ENCODE measurements at places on chromosomes 6 and 20.
A peak's percentile ranks its signal among the peaks of the same experiment; 100 is the strongest.

DNA sequence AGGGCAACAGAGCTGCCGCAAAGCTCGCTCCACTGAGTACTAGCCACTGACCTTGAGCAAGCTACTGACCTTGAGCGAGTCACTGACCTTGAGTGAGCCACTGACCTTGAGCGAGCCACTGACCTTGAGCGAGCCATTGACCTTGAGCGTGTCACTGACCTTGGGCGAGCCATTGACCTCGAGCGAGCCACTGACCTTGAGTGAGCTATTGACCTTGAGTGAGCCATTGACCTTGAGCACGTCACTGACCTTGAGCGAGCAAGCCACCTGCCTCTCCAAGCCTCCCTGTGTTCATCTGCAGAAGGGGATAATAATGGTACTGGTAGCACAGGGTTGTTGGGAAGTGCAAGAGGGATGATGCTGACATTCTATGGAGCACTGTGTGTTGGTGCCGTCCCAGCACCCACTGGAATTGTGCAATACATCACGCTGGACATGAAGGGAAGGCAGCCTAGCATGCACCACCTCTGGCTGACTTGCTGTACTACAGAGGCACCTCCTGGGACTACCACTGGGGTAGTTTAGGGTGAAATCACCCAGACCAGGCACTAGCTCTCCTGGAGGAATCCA, 60.2 kb downstream of the CTCFL start:
- DNase-seq, result no peak

GRCh38 chr6:107116328-107116892, 1.1 kb upstream of the BEND3 start:
- peak; percentile 70 for DNase-seq

GRCh38 chr6:5246141-5247097, 14.3 kb downstream of the LYRM4 start:
- DNase-seq, result no peak

GRCh38 chr20:58741384-58741783, 48.8 kb downstream of the NPEPL1 start:
- DNase-seq, result peak; percentile 43

- DNase-seq, result no peak
These were observed 11.7 kb upstream of the HLA-DQB2 start for GRCh38 chr6:32775071-32775470.

DNA sequence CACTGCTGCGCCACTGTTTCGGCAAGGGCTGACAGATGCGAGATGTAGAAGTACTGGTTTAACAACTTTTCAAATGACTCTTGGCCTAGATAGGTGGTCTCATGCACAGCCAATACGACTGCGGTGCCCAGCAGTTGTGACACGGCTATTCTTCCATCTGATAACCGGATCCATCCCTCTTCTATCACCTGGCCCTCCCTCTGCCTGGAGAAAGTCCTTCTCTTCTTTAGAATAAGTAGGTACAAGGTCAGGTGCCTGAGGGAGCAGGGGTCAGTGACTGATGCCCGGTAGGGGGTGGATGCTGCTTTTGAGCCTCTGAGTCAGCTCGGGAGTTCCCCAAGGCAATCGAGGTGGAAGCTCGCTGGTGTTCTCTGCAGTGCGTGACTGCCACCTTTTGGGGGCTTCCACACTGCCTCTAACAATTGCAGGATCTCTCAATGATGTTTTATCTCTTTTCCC, 166.8 kb upstream of the GRIK2 start:
- no peak for DNase-seq

- DNase-seq, result no peak
These were observed 18.9 kb downstream of the OR2W1 start for GRCh38 chr6:29025927-29026585.

- no peak for DNase-seq
These were observed 194.3 kb upstream of the MARCKS start for GRCh38 chr6:113662688-113663333.

DNA sequence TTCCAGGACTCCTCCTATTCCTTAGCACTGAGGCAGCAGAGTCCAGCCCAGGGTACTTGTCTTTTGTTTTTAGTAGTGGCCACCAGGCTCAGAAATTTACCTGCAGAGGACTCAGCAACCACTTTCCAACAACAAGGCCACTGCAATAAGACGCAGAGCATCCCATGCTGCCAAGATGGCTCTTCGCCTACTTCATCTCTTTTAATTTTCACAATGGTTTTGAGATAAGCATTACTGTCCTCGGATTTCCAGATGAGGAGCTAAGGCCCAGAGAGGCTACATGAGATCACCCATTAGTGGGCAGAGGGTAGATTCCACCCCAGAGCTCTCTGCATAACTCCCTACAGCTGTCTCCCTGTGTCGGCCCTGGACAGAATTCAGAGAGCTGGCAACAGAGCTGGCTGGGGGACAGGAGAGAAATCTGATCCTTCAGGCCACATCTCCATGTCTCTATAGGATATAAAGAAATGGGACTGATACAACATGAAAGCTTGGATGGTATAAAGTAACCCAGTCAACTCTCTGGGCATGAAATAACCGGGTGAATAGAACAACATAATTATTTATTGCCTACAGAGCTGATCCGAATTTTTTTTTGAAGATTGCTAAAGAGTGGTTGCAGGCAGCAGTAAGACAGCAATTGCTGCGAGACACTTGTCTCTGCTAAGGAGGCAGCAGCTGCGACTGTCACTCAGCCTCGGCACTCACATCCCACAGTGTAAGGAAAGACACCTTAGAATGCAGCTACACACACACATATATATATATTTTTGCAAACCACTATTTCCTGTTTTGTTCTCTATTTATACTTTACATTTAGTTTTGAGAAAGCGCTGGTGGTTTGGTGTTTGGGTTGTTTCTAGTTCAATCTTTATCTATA, 37.2 kb downstream of the SCML4 start:
- peak; percentile 86 for DNase-seq

- no peak for DNase-seq
These were observed at the start of gene AIF1 for GRCh38 chr6:31614684-31615578. Gene AIF1 (plus strand): TSS chr6:31615234. CDS start chr6:31615330, 96 bp downstream.

DNA sequence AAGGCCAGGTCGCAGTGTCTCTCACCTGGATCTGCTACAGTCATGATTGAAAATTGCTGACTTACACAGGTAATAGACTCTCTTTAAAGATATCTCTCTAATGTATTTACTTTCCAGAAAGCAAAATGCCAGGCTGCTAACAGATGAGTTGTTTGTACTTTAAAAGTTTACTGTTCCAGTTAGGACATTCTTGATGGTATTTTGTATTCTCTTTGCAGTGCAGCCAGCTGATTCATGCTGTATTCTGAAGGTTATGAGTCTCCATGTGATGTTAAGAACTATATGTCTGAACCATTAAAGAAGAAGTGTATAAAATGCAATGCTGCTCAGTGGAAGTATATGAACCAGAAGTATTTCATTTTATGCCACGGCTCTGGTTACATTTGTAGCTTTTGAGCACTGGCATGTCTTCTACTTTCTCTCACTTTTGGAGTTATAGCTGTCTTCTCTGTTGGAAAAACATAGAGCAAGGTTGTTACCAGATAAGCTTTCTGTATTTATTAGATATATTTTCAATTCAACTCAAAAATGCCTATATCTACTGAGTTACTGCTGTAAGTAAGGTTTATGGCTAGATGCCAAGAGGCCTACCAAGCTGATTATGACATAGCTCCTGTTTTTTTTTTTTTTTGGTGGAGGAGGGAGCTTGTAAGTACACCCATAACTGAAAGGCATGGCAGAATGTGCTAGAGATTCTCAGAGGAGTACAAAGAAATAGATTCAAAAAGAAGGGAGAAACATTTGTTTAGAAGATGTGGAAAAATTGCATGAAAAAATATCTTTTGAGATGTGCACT, 130.5 kb upstream of the MAN1A1 start:
- no peak for DNase-seq

DNA sequence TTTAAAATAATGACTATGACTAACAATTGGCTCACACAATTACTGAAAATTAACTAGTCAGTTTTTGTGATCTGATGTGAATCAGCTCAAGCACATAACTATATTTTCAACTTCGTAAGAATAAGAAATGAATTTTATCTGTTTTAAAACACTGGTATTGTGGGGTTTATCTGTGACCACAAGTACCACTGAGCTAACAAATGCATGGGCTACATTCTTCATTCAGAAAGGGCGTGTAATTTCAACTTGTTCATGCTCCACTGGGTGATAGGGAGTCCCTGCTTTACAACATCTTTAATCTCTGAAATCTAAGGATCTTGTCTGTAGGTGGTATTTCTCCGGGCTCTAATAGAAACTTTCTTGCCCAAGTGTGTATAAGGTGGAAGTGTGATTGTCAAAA, 1311.5 kb upstream of the GJE1 start:
- DNase-seq, result no peak

GRCh38 chr6:107999341-107999740, 41.3 kb upstream of the SEC63 start:
- DNase-seq, result no peak

GRCh38 chr20:46275091-46275490, 33.2 kb downstream of the CDH22 start:
- DNase-seq, result no peak

DNA sequence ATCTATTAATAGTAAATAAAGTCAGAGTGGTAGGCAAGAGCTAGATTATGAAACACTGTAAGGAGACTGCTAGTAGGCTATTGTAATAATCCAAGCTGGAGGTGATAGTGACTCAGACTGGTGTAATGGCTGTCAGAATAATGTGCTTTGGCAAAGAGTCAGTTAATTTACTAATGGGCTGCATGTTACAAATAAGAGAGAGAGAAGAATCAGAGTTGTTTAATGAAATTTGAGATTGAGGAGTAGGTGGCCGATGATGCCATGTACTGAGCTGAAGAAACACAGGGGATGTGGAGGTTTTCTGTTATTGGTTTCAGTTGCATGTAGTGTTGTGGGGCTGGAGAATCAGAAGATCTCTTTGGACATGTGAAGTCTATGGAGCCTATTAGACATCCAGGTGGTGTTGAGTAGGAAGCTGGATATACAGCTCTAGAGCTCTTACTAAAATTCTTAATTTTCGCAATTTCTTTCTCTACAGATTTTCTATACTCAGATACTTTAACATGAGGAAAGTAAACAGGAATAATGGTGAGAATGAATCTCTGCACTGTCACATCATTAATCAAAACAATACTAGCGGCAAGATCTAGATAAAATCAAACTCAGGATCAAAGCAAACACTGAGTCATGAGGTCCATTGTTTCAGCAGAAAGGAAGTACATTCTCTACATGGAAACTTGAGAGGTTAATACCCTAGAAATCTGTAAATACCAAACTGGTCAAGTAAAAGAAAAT, 167.7 kb downstream of the SIM1 start:
- no peak for DNase-seq

DNA sequence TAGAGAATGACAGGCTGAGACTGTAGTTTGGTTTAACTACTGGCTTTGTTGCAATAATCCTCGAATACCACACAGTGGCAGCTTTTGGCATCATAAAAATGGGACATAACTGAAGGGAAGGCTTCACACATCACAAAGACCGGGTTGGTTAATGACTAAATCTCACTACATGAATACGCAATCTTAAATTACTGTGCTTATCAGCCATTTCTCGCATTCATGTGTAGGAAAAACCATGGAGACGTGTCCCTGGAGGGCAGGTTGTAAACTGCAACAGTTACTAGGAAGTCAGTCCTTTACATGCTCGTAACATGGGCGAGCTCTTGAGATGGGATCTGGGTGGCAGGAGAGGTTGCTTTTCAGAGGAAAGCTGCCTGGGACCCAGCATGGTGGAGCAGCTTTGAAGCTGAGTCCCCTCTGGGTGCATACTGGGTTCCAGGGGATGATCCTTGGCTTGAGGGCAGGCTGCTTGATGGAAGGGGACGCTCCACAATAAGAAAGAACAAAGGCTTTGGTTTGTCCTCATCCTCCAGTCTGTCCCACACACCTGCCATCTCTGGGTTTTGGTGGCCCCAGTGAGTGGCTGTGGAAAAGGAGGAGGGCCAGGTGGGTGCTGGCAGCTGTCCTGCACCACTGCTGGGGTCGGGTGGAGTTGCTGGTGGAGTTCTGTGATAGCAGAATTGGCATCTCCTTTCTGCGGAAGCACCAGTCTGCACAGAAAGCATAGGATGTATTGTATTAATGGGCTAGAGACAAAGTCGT, 2.1 kb downstream of the RPS21 start:
- DNase-seq, result no peak

DNA sequence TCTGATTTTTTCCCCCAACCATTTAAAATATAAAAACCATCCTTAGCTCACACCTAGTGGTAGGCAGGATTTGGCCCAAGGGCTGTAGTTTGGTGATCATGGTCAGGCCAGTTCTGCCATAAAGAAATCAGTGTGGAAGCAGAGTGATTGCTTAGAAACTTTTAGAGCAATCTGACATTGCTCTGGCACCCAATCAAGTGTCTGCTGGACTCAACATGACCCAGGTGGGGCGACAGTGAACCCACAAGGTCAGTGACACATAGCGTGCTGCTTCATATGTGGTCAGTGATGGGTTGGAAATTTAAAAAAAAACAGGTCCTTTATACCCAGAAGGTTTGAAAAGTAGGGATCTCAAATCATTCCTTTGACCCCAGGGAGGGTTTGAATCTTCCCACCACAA, 107.9 kb downstream of the BANF2 start:
- DNase-seq, result no peak

GRCh38 chr6:27592481-27593199, 119.7 kb upstream of the ZNF184 start:
- peak; percentile 83 for DNase-seq

GRCh38 chr20:25283221-25283951, 35.5 kb downstream of the PYGB start:
- DNase-seq, result no peak

- DNase-seq, result no peak
These were observed 94.5 kb upstream of the NRSN1 start for GRCh38 chr6:24031496-24031895.

DNA sequence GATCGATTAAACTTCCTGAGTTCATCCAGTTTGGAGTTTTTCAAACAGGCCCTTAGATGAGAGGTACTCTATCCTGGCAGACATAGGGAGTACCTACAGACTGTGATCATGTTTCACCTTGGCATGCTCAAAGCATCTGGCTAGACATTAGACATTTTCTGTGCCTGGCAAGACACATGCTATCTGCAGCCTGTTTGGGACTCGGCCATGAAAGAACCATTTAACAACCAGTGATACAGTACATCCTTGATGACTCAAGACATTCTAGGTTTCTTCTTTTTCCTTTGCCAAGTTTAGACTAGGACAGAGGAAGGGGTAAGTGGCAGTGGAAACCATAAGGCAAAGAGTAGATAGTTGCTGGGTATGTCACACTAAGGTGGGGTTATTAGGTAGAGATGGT, 15.4 kb upstream of the PAQR8 start:
- no peak for DNase-seq

DNA sequence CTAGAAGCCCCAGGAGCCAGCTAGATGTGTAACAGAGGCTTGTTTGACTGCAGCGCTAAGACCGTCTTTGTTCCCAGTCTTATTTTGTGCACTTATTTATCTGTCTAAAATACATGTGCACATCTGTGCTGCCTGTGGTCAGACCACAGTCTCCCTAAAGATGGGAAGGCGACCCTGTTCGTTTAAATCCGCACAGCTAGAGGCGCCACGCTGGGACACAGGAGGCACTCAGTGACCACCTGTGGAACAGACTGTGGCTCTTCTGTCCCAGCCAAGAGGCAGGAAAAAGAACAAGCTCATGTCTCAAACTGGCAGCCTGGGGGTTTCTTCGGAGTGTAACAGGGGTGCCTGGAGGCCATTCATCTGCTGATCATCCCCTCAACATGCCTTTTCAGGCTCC, 66.8 kb downstream of the CPNE5 start:
- DNase-seq, result no peak
